ENCODE measurements at places on chromosomes 16 and 17.
A peak's percentile ranks its signal among the peaks of the same experiment; 100 is the strongest.

DNA sequence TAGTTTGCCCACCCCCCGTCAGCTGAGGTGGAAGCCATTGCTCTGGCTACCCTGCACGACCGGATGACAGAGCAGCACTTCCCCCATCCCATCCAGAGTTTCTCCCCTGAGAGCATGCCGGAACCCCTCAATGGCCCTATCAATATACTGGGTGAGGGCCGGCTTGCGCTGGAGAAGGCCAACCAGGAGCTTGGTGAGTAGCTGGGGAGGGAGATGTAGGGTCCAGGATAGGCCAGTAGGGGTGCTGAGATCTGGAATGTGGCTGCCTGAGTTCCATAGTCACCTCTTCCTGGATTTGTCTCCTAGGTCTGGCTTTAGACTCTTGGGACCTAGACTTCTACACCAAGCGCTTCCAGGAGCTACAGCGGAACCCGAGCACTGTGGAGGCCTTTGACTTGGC lies 6.4 kb downstream of the PFAS start:
- no peak for DNase-seq

- DNase-seq, result no peak
Measured at GRCh38 chr16:17302620-17303019, 168.1 kb downstream of the XYLT1 start.

DNA sequence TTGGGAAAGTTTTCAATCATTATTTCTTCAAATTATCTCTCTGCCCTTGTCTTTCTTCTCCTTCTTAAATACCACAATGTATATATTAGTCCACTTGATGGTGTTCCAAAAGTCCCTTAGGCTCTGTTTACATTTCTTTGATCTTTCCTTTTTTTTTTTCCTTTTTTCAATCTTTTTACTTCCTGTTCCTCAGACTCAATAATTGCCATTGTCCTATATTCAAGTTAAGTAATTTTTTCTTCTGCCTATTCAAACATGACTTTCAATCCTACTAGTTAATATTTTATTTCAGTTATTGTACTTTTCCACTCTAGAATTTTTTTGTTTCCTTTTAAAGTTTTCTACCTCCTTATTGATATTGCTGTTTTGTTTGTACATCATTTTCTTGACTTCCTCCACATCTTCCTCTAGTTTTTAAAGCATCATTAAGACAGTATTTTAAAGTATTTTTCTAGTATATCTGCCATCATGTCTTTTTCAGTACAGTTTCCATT lies 15.8 kb upstream of the UQCRC2 start:
- DNase-seq, result no peak

- DNase-seq, result no peak
Measured at GRCh38 chr17:19538095-19539039, 4.7 kb downstream of the SLC47A1 start.

DNA sequence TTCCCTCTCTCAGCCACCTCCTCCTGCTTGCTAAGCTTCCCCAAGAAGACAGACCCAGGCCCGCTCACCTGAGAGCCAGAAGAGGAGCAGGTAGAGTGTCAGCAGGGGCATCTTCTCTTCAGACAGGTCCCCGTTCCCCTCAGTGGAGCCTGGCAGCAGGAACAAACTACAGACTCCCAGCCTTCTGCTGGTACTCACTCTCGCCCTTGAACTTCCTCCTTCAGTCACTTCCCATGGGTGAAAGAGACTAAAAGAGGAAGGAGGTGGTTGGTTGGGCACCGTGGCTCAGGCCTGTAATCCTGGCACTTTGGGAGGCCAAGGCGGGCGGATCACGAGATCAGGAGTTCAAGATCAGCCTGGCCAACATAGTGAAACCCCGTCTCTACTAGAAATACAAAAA lies at the start of gene CD300LF:
CD300LF (minus strand) TSS at position 168 of the 400 bp plus-strand sequence; CDS start at position 111, 57 bp downstream.
- no peak for DNase-seq

- DNase-seq, result no peak
Measured at GRCh38 chr17:32356750-32357149, 6.8 kb downstream of the ZNF207 start.

GRCh38 chr17:72974605-72975232 lies 117.8 kb downstream of the SLC39A11 start:
- no peak for DNase-seq

DNA sequence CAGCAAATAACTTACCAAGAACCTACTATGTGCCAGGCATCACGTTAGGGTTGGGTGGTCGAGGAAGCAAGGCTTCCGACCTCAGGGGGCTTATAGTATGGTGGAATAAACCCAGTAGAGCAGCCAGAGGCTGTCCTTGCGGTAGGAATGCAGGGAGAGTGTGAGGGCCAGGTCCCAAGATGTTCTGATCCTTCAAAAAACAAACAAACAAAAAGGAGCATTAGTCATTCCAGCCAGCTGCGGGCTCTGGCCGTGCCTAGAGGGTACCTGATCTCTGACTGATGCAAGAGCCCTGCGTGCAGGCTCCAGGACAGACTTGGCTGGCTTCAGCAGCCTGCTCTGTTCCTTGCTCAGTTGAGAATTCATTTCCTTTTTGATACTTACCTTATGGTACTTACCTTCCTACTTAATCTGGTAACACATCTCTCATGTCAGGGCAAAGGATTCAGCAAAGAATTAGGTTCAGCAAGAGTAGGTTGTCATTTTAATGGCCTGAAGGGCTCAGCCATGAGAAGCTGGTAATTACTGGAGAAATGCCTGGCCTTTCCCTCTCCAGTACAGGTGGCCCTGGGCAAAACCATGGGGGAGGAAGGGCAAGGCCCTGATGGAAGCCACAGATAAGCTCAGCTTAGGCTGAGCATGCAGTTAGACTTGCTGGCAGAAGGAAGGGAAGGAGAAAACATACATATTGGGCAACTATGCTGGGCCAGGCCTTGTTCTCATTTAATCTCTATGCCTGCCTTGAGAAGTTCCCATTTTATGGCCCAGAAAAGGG lies 18.4 kb downstream of the CYB5D2 start:
- no peak for DNase-seq

GRCh38 chr16:88466175-88466862 lies 13.2 kb downstream of the ZFPM1 start:
- no peak for DNase-seq

DNA sequence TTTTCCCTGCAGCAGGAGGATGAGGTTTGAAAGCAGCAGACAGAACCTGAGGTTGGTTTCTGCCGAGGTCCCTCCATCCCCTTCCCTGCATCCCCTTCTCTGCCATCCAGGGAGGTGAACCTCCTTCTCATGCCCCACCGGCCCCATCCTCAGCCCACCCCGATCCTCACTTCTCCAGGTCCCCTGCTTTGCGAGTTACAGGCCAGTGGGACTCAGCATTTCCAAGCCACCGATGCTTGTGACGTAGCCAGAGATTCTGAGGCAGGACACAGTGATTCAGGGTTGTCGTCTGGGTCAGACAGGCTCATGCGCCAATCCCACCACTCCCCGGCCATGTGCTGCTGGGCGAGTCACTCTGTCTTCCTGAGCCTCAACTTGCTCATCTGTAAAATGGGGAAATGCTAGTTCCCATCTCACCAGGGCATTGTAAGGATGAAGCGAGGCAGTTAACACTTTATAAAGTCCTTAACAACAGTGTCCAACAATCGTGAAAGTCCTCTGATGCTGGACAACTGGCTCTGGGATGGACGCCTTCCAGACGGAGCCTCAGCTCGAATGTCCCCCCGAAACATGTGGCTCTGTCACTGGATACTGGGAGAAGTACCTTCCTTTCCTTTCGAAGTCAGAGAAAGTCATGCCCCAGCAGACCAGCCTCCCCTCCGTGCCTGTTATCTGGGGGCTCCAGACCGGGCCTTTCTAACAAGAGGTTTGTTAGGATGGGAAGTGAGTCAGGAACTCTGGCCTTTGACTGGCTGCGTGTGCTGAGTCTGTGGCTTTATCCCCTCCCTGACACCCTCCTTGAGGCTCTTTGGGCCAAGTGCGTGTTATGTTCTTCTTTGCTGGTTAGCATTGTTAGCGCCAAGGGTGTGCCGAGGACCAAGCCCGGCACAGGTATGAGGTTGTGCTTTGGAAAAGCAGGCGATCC lies 21.9 kb downstream of the SEC14L5 start:
- DNase-seq, result no peak

DNA sequence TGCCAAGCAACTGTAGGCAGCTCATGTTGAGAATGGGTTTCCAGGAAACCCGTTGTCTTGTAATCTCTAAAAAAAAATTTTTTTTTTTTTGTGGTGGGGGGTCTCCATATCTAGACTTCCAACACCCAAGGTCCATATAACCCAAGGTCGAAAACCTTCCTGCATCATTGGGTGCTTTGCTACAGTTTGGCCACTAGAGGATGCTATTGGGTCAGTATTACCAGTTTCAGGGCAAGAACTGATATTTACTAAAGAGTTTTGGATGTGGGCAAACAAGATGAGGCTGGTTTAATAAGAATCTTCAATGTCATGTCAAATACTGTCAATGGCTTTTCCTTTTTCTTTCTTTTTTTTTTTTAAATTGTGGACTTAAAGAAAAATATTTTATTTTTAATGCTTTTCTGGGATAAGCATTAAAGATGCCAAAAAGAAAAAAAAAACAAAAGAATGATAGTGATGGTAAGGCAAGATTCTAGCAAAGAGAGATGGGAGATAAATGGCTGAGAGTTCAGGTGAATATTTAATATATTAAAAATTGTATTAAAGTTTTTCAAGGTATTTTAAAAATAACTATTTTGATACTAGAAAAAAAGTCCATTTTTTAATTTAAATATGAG lies 62.2 kb downstream of the DHRS7C start:
- DNase-seq, result peak; percentile 36

- DNase-seq, result no peak
Measured at GRCh38 chr17:38575781-38576180, 30.0 kb downstream of the SRCIN1 start.

DNA sequence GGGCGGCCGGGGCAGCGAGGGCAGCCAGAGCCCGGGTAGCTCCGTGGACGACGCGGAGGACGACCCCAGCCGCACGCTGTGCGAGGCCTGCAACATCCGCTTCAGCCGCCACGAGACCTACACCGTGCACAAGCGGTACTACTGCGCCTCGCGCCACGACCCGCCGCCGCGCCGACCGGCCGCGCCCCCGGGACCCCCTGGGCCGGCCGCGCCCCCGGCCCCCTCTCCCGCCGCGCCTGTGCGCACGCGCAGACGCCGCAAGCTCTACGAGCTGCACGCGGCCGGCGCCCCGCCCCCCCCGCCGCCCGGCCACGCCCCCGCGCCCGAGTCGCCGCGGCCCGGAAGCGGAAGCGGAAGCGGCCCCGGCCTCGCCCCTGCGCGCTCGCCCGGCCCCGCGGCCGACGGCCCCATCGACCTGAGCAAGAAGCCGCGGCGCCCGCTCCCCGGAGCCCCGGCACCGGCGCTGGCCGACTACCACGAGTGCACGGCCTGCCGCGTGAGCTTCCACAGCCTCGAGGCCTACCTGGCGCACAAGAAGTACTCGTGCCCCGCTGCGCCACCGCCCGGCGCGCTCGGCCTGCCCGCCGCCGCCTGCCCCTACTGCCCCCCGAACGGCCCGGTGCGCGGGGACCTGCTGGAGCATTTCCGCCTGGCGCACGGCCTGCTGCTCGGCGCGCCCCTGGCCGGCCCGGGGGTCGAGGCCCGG lies 36.1 kb upstream of the ZC3H18 start:
- peak; percentile 70 for DNase-seq

GRCh38 chr16:86952769-86953168 lies 364.4 kb downstream of the C16orf95 start:
- no peak for DNase-seq

DNA sequence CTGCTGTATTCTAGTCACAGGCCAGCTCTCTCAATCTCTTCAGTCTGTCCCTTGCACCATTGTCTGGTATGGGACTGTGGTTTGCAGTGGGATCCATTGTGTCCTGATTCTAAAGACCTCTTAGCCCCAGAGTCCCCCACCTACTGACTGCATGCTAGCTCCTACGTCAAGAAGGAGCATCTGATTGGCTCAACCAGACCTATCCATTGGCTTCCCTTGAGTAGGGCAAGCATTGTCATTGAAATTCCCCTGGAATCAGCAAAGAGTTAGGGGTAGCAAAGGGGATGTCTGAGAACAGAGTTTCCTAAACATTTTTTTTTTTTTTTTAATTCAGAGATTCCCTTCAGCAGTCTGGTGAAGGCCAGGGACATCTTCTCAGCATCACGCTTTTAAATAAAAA lies 175.3 kb upstream of the MPHOSPH6 start:
- no peak for DNase-seq

GRCh38 chr16:57624044-57624688 lies 4.3 kb upstream of the ADGRG1 start:
- DNase-seq, result no peak

- peak; percentile 54 for DNase-seq
Measured at GRCh38 chr17:74671031-74671771, 41.5 kb downstream of the CD300LF start.

- DNase-seq, result no peak
Measured at GRCh38 chr17:35795007-35795870, at the start of gene MMP28. TSS of gene MMP28 (minus strand) at chr17:35795641. CDS start at chr17:35795377, 264 bp downstream.

DNA sequence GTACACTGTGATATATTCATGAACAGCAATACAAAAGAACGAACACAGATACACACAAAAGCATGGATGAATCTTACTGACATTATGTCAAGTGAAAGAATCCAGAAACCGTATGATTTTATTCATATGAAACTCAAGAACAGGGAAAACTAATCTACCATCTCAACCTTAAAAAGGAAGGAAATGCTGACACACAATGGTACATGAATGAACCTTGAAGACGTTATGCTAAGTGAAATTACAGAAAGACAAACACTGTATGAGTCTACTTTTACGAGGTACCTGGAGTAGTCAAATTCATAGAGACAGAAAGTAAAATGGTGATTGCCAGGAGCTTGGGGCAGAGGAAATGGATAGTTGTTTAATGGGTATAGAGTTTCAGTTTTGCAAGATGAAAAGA lies 8.7 kb upstream of the PRKCB start:
- DNase-seq, result peak; percentile 36

GRCh38 chr17:71458322-71458721 lies 662.5 kb upstream of the SOX9 start:
- no peak for DNase-seq

DNA sequence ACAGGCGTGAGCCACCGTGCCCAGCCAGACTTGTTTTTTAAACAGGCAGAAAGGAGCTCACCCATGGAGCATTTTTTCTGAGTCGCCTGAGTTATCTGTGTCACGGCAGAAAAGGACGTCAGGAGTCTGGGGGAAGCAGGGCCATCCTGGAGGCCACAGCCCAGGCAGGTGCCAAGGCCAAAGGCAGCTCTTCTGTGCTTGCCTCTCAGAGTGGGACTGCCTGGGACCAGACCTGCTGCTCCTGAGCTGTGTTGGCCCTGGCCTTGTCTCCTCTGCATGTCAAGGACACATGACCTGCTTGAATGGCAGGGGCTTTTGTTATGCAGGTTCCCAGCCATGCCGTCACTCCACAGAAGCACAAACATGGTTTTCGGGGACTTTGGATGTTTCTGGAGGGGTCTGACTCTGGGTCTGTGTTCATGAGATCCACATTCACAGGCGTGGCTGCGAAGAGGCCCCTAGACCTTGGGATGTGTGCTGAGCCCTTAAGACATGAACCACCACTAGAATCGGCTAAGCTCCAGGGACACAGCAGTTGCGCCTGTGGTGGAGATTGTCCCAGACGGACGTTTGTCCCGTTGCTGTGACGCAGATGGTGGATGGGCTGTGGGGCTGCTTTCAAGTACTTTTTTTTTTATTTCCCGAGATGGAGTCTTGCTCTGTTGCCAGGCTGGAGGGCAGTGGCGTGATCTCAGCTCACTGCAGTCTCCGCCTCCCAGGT lies 33.8 kb downstream of the FOXK2 start:
- no peak for DNase-seq
